Stomach (tissue), 19 donors: ENCODE measurements at places on chromosomes 13 and 19.

DNA sequence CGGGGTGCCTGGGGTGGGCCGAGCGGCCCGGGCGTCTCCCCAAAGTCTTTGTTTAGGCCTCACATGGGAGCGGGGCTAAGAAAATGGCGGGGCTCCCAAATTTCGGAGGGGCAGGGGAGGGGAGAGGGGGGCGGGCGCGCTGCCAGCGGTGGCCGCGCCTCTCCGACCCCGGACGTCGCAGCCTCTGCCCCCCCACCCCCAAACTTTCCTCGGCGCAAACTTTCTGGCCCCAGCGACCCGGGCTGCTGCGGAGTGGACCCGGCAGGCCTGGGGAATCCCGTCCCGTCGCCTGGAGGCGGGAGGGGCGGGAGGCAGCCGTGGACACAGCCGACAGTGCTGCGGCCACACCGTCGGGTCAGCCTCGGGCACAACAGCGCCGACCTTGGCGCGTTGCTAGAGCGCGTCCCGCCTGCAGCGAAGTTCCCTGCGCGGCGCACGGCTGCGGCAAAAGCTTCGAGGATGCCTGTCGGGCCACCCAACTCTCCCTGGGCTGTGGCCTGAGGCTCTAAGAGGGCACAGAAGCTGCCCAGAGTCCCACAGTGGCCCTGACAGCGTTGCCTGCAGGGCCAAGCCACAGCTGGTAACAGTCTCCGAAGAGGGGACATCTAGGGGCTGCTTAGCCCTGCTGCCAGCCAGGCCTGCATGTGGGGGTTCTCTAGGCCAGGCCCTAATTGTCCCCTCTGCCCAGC is 1.3 kb downstream of the NFIX start:
- H3K27ac ChIP-seq = peak overlapping the region; percentile 90
- no peak for DNase-seq
- peaks cover 64% of the 10 kb centered on the region for H3K4me1 ChIP-seq
- H3K36me3 ChIP-seq = peaks cover 8% of the 10 kb centered on the region

GRCh38 chr19:35776102-35776788 is 881 bp downstream of the ARHGAP33 start:
- no peak overlapping the region for H3K27ac ChIP-seq
- H3K36me3 ChIP-seq = peaks cover 31% of the 10 kb centered on the region
- DNase-seq = no peak

- no peak for DNase-seq
- no peak overlapping the region for H3K27ac ChIP-seq
- H3K4me3 ChIP-seq = no peak overlapping the region
- H3K4me1 ChIP-seq = no peaks in the 10 kb centered on the region
These were observed 104.5 kb downstream of the PIBF1 start for GRCh38 chr13:72886272-72887067.

GRCh38 chr13:73671011-73671410 is 463.2 kb downstream of the KLF12 start:
- no peak for DNase-seq
- no peaks in the 10 kb centered on the region for H3K36me3 ChIP-seq
- no peaks in the 10 kb centered on the region for H3K27me3 ChIP-seq
- H3K4me3 ChIP-seq = no peak overlapping the region
- H3K4me1 ChIP-seq = peaks cover 5% of the 10 kb centered on the region
- H3K27ac ChIP-seq = no peak overlapping the region

GRCh38 chr19:46463516-46463915 is 7.8 kb downstream of the PNMA8A start:
- DNase-seq = no peak
- H3K36me3 ChIP-seq = no peaks in the 10 kb centered on the region
- H3K4me1 ChIP-seq = no peaks in the 10 kb centered on the region
- H3K27ac ChIP-seq = no peak overlapping the region
- H3K4me3 ChIP-seq = no peak overlapping the region

- no peaks in the 10 kb centered on the region for H3K4me1 ChIP-seq
- H3K36me3 ChIP-seq = no peaks in the 10 kb centered on the region
- DNase-seq = no peak
- H3K27ac ChIP-seq = no peak overlapping the region
- H3K27me3 ChIP-seq = no peaks in the 10 kb centered on the region
These were observed 80.3 kb upstream of the MRI1 start for GRCh38 chr19:13684021-13684420.

- H3K27ac ChIP-seq = no peak overlapping the region
- H3K4me3 ChIP-seq = peak overlapping the region; percentile 43
- DNase-seq = peak; percentile 86
- H3K36me3 ChIP-seq = no peaks in the 10 kb centered on the region
- peaks cover 52% of the 10 kb centered on the region for H3K4me1 ChIP-seq
These were observed 1.3 kb upstream of the ZIC2 start for GRCh38 chr13:99980201-99980823.

- DNase-seq = no peak
- peak overlapping the region; percentile 38 for H3K27ac ChIP-seq
- H3K4me1 ChIP-seq = peaks cover 12% of the 10 kb centered on the region
- no peaks in the 10 kb centered on the region for H3K27me3 ChIP-seq
- no peaks in the 10 kb centered on the region for H3K36me3 ChIP-seq
These were observed 17.4 kb upstream of the POMP start for GRCh38 chr13:28641600-28641926.
